ENCODE measurements at places on chromosomes 12 and 14.

GRCh38 chr14:105471297-105471821 lies 3.3 kb upstream of the CRIP2 start:
- DNase-seq, result no peak

GRCh38 chr12:126117502-126117901 lies 1052.3 kb downstream of the AACS start:
- no peak for DNase-seq

- no peak for DNase-seq
These were observed 121.3 kb downstream of the BBS10 start for GRCh38 chr12:76226956-76227355.

DNA sequence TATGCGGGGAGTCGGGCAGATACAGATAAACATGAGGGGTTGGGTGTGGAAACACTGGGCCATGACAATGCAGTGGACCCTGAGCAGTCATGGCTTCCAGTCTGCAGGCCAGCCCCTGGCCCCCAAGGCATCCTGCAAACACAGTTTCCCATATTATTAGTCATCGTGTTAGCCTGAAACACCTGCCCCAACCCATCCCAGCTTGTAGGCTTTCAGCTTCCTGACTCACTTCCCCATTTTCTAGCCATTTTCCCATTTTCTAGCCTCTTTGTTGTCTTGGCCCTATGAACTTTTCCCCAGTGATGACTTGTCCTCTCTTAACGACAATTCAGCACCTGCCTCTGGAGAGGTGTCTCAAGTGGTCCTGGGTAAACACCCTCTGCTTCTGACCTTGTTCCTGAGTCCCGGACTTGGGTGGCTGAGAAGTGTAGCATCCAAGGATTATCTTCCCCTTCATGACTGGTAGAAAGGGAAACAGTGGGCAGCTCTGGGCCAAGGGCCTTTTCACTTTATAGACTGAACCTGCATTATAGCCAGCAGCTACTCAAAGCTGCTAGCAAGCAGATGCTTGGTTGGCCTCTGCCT lies 4.3 kb upstream of the PGF start:
- peak; percentile 43 for DNase-seq

- DNase-seq, result no peak
These were observed 112.0 kb downstream of the GPHN start for GRCh38 chr14:66619952-66620351.

DNA sequence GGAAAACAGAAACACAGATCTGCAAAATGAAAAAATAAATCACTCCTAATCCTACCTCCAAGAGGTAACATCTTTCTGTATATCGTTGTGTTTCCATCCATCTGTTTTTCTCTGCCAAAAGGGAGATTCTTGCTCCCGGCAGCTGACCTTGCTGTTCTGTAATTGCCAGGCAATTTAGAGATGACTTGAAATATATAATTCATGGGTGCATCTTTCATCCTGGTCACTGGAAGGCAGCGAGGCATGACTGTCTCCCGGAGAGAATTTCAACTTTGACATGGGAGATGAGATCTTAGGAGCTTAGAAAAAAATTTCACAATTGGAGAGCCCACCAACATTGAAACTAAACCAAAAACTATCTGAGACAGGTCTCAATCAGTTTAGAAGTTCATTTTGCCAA lies 53.0 kb downstream of the WSCD2 start:
- no peak for DNase-seq

GRCh38 chr12:19003987-19004619 lies 125.4 kb upstream of the PLEKHA5 start:
- no peak for DNase-seq

- peak; percentile 32 for DNase-seq
These were observed 886.2 kb downstream of the DIO2 start for GRCh38 chr14:79325071-79325470.

GRCh38 chr12:111444314-111444924 lies 38.7 kb downstream of the SH2B3 start:
- DNase-seq, result no peak

DNA sequence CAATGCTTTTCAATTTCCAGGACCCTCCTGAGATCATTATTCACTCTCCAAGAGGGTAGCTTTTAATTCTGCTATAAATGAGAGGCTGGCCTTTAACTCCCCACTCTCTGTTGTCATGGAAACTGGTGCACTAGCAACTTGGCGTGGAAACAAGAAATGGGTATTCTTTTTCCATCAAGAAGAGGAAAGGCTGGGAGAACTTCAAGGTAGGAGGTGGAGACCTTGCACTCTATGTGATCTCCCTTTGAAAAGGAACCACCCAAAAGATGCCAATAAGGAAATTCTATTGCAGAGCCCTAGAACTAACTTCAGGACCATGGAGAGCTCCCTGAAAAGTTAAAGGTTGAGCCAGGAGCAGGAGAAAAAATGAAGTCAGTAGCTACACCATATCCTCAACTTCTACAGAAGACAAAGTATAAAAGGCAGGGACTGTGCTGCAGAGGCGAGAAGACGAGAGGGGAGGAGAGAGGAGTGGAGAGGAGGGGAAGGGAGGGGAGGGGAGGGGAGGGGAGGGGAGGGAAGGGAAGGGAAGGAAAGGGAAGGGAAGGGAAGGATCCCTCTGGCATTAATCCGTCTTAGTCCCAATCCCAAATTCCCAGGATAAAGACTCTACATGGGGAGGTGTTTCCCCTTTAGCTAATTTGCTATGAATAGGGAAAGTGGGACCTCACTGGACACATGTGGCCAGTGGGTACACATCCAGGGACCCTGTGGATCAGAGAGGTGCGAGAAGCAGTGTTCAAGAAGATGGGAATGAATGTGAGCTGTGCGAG lies 46.7 kb upstream of the FICD start:
- no peak for DNase-seq

GRCh38 chr14:68546839-68547238 lies 246.0 kb downstream of the ZFP36L1 start:
- no peak for DNase-seq

GRCh38 chr12:121366063-121366459 lies 13.8 kb upstream of the ANAPC5 start:
- DNase-seq, result no peak
